ENCODE measurements at places on chromosomes 5 and 9. TPM values are rescaled to one million over a fixed set of nuclear protein-coding genes. Genes with fewer than 3 reads are reported as not detected.

GRCh38 chr5:78273436-78273835 is 21.1 kb downstream of the AP3B1 start:
- no peak for DNase-seq
- H3K4me1 ChIP-seq, result peaks cover 17% of the 10 kb centered on the region
- no peak overlapping the region for H3K4me3 ChIP-seq
- H3K27me3 ChIP-seq, result no peaks in the 10 kb centered on the region
- H3K27ac ChIP-seq, result no peak overlapping the region

GRCh38 chr5:3954633-3955032 is 359.0 kb downstream of the IRX1 start:
- no peaks in the 10 kb centered on the region for H3K27me3 ChIP-seq
- peaks cover 4% of the 10 kb centered on the region for H3K4me1 ChIP-seq
- no peak overlapping the region for H3K27ac ChIP-seq
- peaks cover 8% of the 10 kb centered on the region for H3K36me3 ChIP-seq
- DNase-seq, result no peak

DNA sequence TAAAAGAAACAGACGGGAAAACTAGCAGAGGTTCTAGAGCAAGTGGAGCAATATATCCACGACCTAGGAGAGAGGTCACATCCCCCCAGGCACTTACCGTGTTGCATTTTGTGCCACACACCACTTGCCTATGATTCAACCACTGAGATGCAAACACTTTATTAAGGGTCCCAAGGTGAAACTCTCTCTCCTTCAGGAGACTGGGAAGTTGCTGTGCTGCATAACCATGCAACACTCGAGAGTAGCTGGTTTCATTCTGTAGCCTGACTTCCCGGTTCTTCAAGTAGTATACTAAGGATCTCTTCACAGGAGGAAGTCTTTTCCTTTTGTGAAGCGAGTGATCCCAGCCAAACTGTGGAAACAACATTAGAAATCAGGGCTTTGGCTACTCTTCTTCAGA is 1.6 kb downstream of the DCAF12 start:
- DNase-seq, result no peak
- peaks cover 11% of the 10 kb centered on the region for H3K36me3 ChIP-seq
- no peaks in the 10 kb centered on the region for H3K27me3 ChIP-seq
- H3K4me1 ChIP-seq, result peaks cover 47% of the 10 kb centered on the region

- DNase-seq, result no peak
- no peak overlapping the region for H3K27ac ChIP-seq
- H3K36me3 ChIP-seq, result no peaks in the 10 kb centered on the region
- H3K4me1 ChIP-seq, result peaks cover 4% of the 10 kb centered on the region
- peaks cover 74% of the 10 kb centered on the region for H3K27me3 ChIP-seq
Measured at GRCh38 chr5:528629-529511, 4.6 kb upstream of the SLC9A3 start.

DNA sequence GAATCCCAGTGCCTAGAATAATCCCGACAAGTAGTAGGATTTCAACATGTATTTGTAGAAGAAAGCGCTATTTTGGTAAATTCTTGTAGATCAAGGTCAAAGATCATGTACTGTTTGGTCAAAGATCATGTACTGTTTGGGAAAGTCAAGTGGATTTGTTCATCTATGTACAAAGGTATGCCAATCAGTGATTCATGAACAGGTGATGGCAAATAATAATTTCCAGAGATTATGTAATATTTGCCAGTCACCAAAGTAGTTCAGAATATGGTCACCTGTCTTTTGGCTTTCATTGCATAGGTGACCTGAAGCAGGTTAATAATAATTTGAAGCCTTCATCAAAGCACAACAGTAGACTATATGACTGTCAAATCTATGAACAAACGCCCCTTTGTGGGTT is 398.2 kb downstream of the EFNA5 start:
- H3K4me3 ChIP-seq, result no peak overlapping the region
- DNase-seq, result no peak
- no peaks in the 10 kb centered on the region for H3K27me3 ChIP-seq
- no peaks in the 10 kb centered on the region for H3K36me3 ChIP-seq

DNA sequence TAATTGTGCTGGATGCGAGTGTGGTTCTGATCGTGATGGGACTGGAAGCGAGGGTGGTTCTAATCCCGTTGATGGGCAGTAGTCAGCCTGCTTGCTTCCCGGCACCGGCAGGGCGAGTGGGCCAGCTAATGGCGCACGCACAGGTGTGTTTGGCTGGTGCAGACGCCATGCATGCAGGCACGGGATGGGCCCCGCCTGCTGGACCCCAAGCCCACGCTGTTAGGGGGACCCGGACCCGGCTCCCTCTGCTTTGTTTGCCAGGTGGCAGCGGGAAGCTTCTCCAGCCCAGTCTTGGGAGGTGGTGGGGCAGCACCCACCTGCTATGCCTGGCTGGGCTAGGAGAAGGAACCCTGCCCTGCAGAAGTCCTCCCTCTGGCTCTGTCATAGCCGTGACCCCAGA is 70.3 kb downstream of the VAV2 start:
- peaks cover 28% of the 10 kb centered on the region for H3K4me1 ChIP-seq
- no peak overlapping the region for H3K4me3 ChIP-seq
- no peaks in the 10 kb centered on the region for H3K27me3 ChIP-seq
- DNase-seq, result no peak
- H3K36me3 ChIP-seq, result peaks cover 5% of the 10 kb centered on the region

- no peak overlapping the region for H3K4me3 ChIP-seq
- H3K27me3 ChIP-seq, result no peaks in the 10 kb centered on the region
- H3K4me1 ChIP-seq, result no peaks in the 10 kb centered on the region
- H3K27ac ChIP-seq, result no peak overlapping the region
Measured at GRCh38 chr5:28473531-28474107, 1435.2 kb upstream of the CDH9 start.

GRCh38 chr9:112765281-112765680 is 14.7 kb downstream of the SNX30 start:
- H3K4me3 ChIP-seq, result no peak overlapping the region
- H3K36me3 ChIP-seq, result peaks cover 19% of the 10 kb centered on the region
- H3K27ac ChIP-seq, result no peak overlapping the region
- H3K27me3 ChIP-seq, result no peaks in the 10 kb centered on the region
- peaks cover 18% of the 10 kb centered on the region for H3K4me1 ChIP-seq

- H3K36me3 ChIP-seq, result no peaks in the 10 kb centered on the region
- H3K4me3 ChIP-seq, result no peak overlapping the region
- no peak for DNase-seq
- H3K4me1 ChIP-seq, result peaks cover 49% of the 10 kb centered on the region
- no peaks in the 10 kb centered on the region for H3K27me3 ChIP-seq
Measured at GRCh38 chr9:94981723-94982090, 255.2 kb downstream of the AOPEP start.

GRCh38 chr5:75668977-75669689 is 48.1 kb downstream of the POC5 start:
- no peaks in the 10 kb centered on the region for H3K27me3 ChIP-seq
- H3K27ac ChIP-seq, result no peak overlapping the region
- H3K4me3 ChIP-seq, result no peak overlapping the region
- H3K36me3 ChIP-seq, result no peaks in the 10 kb centered on the region
- DNase-seq, result no peak
- H3K4me1 ChIP-seq, result peaks cover 10% of the 10 kb centered on the region

- peak overlapping the region; percentile 29 for H3K27ac ChIP-seq
- peaks cover 9% of the 10 kb centered on the region for H3K4me1 ChIP-seq
- DNase-seq, result peak; percentile 68
- no peaks in the 10 kb centered on the region for H3K36me3 ChIP-seq
- no peaks in the 10 kb centered on the region for H3K27me3 ChIP-seq
Measured at GRCh38 chr5:138077064-138077696, 6.7 kb upstream of the WNT8A start.

DNA sequence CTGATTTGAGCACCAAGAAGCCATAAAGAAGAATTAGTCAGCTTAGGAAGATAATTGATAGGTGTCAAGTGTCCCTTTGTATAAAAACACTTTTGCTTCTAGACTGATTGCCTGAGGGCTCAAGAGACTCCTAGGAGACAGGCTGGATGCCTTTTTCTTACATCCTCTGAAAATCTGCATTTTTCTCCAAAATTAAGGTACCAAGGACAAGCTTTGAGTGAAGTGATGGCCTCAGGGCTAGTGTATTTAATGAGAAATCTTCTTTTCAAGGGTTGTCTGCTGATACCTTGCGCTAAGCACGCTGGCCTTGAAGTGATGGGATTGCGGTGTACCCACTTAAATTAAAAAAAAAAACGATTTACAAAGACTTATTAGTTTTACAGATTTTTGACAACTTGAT is 304.0 kb downstream of the TLR4 start:
- H3K36me3 ChIP-seq, result no peaks in the 10 kb centered on the region
- no peak overlapping the region for H3K4me3 ChIP-seq
- no peak for DNase-seq
- H3K27me3 ChIP-seq, result peaks cover 4% of the 10 kb centered on the region

DNA sequence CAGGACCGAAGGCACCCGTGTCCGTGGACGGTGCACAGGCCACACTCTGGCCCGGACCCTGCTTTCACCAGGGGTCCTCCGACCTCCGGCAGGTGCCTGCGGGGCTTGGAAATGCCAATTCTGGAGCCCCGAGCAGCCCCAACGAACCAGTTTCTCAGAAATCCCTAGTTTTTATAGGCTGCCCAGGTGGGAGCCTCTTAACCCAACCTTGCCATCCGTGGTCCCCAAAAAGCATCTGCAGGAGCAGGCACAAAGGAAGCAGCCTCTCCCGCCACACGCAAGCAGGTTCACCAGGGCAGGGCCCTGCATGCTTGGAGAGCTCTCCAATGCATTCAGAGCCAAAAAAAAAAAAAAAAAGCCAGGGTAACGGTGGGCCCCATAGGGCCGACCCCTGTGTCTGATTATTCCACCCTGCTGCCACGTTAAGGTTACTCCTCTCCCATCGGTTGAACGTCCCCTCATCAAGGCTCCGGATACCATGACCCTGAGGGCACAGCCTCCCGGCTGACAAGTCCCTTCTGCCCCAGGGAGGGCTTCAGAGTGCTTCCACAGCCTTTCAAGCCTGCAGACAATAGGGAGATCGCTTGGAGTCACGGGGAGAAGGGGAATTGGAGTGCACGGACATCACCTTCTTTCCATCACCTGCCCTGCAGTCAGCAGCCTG is 796 bp upstream of the TPRN start:
- peak overlapping the region; percentile 81 for H3K27ac ChIP-seq
- peak overlapping the region; percentile 90 for H3K4me3 ChIP-seq
- H3K4me1 ChIP-seq, result peaks cover 28% of the 10 kb centered on the region
- H3K36me3 ChIP-seq, result no peaks in the 10 kb centered on the region
- no peaks in the 10 kb centered on the region for H3K27me3 ChIP-seq
- no peak for DNase-seq

GRCh38 chr5:125057912-125058826 is 311.7 kb upstream of the ZNF608 start:
- peaks cover 3% of the 10 kb centered on the region for H3K36me3 ChIP-seq
- no peaks in the 10 kb centered on the region for H3K27me3 ChIP-seq
- H3K4me1 ChIP-seq, result peaks cover 69% of the 10 kb centered on the region

GRCh38 chr5:168736281-168736831 is 157.2 kb upstream of the PANK3 start:
- H3K4me1 ChIP-seq, result peaks cover 32% of the 10 kb centered on the region
- no peak overlapping the region for H3K4me3 ChIP-seq
- H3K36me3 ChIP-seq, result no peaks in the 10 kb centered on the region
- H3K27me3 ChIP-seq, result no peaks in the 10 kb centered on the region
- no peak for DNase-seq
- H3K27ac ChIP-seq, result no peak overlapping the region

DNA sequence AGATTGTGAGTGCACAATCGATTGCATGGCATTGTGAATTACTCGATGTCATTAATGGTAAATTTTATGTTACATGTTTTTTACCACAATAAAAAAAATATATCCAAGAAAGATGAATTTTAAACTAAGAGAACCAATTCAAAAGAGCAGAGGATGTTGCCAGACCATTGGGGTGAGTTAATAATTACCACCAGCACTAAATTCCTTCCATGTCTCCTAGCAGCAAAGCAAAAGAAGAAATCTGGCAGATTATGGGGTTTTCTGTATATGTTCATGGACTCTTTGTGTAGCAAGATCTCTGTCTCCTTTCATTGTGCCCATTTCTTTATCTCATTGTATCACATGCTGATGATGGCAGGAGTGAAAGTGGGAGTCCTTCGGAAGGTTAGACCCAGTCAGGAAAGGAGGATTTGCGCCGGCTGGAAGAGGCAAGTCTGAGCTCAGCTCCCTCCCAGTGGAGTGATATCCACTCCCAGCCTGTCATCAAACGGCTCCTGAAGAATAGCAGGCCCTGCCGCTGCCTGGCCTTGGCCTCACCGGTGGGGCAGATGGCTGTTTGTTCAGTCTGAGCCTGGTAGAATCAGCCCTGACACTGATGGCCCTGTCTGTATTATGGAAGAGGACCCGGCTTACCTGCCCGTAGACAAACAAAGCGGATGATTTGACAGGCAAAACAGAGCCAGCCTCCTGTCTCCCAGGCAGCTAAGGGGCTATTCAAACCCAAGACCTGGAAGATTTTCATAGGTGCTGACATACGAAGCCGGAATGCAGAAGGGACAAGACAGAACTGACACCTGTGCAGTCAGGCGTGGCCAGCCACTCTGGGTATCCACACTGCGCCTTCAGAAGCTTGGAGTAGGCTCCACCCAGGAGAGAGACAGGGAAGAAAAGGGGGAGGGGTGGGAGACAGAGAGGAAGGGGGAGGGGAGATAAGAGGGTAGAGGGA is 21.9 kb upstream of the FOXE1 start:
- H3K4me1 ChIP-seq, result peaks cover 15% of the 10 kb centered on the region
- H3K27ac ChIP-seq, result peak overlapping the region; percentile 37
- H3K36me3 ChIP-seq, result no peaks in the 10 kb centered on the region
- H3K27me3 ChIP-seq, result peaks cover 85% of the 10 kb centered on the region
- DNase-seq, result no peak

DNA sequence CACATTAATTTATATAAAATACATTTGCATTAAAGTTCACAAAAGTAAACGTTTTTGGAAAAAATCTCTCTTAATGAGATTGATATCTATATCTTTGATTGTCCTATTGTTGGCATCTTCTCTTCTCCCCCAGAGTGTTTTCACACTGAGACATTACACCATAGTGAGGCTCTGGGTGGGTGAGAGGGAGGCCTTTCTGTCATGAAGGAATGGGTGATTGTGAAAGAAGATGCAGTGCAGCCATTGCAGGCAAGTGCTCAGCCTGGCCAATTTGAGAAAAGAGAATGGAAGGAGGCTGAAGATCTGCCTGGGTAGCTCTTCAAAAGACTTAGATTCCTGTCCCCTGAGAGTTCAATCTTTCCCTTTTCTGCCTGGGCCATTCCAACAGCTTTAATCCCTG is 140.8 kb downstream of the SLC12A2 start:
- no peaks in the 10 kb centered on the region for H3K36me3 ChIP-seq
- H3K4me3 ChIP-seq, result no peak overlapping the region
- no peaks in the 10 kb centered on the region for H3K27me3 ChIP-seq
- no peaks in the 10 kb centered on the region for H3K4me1 ChIP-seq
- no peak overlapping the region for H3K27ac ChIP-seq
- no peak for DNase-seq

- peaks cover 9% of the 10 kb centered on the region for H3K36me3 ChIP-seq
- H3K27ac ChIP-seq, result no peak overlapping the region
- peaks cover 7% of the 10 kb centered on the region for H3K4me1 ChIP-seq
- H3K27me3 ChIP-seq, result no peaks in the 10 kb centered on the region
- no peak overlapping the region for H3K4me3 ChIP-seq
- no peak for DNase-seq
Measured at GRCh38 chr5:75365740-75366139, 28.7 kb downstream of the HMGCR start.

The OR13D1 gene
- not detected for total RNA-seq

The RASGEF1C gene
- total RNA-seq, result 2.0 TPM

The P4HA2 gene
- total RNA-seq, result 11.3 TPM

The FOXD4L4 gene
- total RNA-seq, result 0.16 TPM

The KLHL3 gene
- total RNA-seq, result 9.4 TPM

The TLX3 gene
- 0.52 TPM for total RNA-seq

The GABRA6 gene
- not detected for total RNA-seq

The LCN2 gene
- total RNA-seq, result not detected

The TRIM36 gene
- 18.9 TPM for total RNA-seq

The SPARC gene
- 422 TPM for total RNA-seq

The ROR2 gene
- total RNA-seq, result 12.4 TPM

The WDR41 gene
- total RNA-seq, result 57.5 TPM

The ADAMTS13 gene
- total RNA-seq, result 6.0 TPM

The CEL gene
- 3.5 TPM for total RNA-seq

The FPGS gene
- 69.9 TPM for total RNA-seq

The MED22 gene
- total RNA-seq, result 69.7 TPM

The SLF1 gene
- total RNA-seq, result 18.6 TPM

The IL9 gene
- total RNA-seq, result not detected
